ENCODE measurements at places on chromosomes 3 and 15. TPM values are rescaled to one million over a fixed set of nuclear protein-coding genes. Genes with fewer than 3 reads are reported as not detected.

- no peak for DNase-seq
Observed at GRCh38 chr15:89371228-89372044, 36.8 kb upstream of the POLG start.

- no peak for DNase-seq
Observed at GRCh38 chr15:90718232-90718631, 1.1 kb downstream of the BLM start.

DNA sequence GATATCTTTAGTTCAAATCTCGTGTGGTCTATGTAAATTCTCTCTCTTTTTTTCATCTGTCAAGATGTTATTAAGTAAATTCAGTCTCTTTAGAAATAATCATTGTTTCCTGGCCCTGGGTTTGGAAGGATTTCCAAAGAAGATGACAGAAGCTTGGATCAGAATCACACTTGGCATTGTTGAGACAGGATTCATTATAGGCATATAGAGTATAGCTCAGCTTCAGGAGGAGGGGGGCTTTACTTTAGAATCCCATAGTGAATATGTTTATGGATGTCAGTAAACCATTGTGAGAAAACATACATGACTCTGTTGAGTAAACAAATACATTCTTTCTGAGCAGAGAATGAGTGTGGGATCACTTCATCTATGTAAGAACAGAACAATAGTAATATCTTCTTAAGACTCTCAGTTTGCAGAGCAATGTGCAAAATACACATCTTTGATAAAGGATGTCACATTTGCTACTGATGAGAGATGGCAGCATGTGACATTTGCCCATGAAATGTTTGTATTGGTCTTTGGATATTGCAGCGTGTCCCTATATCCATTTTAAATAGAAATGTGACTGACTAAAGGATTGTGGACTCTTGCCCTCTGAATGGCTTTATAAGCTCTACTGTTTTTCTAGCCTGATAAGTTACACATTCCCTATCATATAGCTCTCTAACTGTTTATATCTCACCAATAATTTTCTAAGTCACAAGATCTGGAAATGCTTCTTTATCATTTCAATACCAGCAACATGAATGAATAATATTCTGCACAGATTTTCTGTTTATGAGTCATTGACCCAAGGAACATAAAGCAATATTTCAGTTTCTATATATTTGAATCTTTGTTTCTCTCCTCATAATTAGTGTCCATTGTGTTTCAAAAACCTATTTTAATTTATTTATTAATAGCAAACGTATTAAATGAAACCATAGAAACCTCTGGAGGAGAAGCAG, 95.6 kb upstream of the THRB start:
- DNase-seq = no peak

GRCh38 chr3:69999140-70000027, at the start of gene SAMMSON:
Gene SAMMSON, plus strand, starts transcription at chr3:69999733.
- peak; percentile 6 for DNase-seq

DNA sequence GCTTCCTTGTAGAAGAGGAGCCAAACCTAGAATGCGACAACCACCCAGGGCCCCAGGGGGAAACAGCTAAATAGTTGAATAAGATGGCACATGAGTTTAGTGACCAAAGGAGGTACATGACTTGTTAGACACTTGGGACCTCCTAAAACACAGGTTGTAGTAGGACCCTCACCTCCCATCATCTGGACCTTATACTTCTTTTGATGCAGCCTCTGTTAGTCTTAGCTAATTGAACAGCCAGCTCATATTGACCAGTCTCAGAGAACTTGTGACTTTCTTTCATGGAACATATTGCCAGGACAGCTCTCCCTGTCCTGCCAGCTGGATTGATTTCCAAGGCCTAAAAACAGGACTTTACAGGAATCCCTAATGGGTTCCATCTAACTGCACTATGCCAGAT, 45.0 kb downstream of the SPSB4 start:
- no peak for DNase-seq

- no peak for DNase-seq
Observed at GRCh38 chr3:183378008-183378407, 50.4 kb downstream of the MCF2L2 start.

GRCh38 chr3:126340081-126340511, 17.1 kb downstream of the KLF15 start:
- DNase-seq = peak; percentile 30

DNA sequence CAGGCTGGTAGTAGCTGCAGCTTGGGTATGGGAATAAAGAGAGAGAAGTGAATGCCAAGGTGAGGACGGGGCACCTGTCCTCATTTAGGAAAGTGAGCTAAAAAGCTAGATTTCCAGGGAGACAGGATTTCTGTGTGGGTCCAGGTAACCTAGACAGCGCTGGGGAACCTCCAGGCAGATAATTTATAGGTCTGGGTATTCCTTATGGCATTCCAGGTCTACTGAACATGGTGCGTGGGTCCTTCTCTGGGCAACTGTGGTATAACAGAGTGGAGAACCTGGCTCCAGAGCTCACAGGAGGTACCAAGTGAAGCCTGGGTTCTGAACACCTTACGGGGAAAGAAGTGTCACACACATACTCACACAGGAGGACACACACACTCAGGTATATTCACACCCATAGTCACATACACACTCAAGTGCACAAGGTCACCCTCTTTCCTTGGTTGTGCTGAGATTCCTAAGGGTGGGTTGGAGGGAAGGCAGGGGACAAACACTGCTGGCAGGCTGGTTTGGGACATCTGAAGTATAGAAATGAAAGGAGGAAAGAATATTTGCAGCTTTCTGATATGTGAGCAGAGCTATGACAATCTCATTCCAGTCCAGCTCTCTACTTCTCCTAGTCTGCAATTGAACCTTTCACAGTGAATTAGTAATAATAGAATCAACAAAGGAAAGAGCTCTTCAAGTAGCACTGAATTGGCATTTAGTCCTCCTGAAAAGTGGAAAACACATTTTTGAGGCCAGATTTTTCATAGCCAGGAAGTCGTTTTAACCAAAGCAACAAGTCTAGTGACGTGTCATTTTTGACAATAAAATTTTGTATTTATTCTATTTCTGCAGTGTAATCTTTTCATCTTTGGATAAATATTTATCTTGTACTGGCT, 37.4 kb upstream of the ITGA11 start:
- peak; percentile 4 for DNase-seq

DNA sequence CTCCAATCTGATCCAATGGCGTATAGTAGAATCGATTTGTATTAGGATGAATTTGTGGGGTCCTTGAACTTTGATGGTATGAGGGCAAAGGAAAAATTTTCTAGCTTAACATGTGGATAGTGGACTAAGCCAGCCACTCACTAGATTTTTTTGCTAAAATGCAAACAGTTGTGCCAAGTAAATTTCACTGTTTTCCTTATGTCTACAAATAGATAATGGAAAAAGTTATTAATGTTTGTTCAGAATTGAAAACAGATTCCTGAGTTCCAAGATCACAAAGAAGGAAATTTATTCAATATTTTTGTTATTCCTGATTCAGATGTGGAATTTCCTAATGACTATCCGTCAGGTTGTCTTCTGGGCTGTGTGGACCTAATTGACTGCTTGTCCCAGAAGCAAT, 35.2 kb upstream of the ZNF609 start:
- DNase-seq = no peak

HTR3E gene
- not detected for total RNA-seq

NR1I2 gene
- total RNA-seq = not detected

GXYLT2 gene
- total RNA-seq = 7.2 TPM

DNA sequence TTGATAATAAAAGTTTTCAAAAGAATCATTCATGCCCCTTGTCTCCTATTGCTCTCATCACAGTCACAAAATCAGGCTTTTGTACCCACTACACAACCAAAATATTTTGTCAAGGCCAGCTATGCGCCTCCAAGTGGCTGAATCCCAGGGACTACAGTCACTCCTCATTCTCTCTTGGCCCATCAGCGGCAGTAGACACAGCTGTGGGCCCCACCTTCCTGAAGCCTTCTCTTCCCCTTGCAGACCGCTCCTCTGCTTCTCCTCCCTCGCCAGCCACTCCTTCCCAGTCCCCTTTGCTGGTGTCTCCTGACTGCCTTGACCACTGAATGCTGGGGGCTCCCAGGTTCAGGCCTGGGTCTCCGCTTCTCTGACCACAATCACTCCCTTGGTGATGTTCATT, 52.1 kb downstream of the LSM3 start:
- DNase-seq = no peak

GNAT1 gene
- not detected for total RNA-seq

All from LHCN-M2 (cell line).